ENCODE measurements at places on chromosomes 4 and X. TPM values are rescaled to one million over a fixed set of nuclear protein-coding genes. Genes with fewer than 3 reads are reported as not detected.

MAGEE1 gene
- total RNA-seq: 0.84 TPM

F8A1 gene
- total RNA-seq: 19.6 TPM

SMR3B gene
- not detected for total RNA-seq

C4orf50 gene
- total RNA-seq: 0.04 TPM

FMR1NB gene
- not detected for total RNA-seq

TRPC5OS gene
- not detected for total RNA-seq

FAM156B gene
- 5.7 TPM for total RNA-seq

SMIM10 gene
- total RNA-seq: 0.84 TPM

NPY2R gene
- total RNA-seq: not detected

SMIM43 gene
- total RNA-seq: not detected

- no peak for ATAC-seq
These were observed 543.0 kb downstream of the SPRY1 start for GRCh38 chr4:123939621-123940020.

GRCh38 chr4:150212927-150213326 is 134.7 kb downstream of the DCLK2 start:
- ATAC-seq: peak; percentile 87

GRCh38 chr4:1291091-1291490 is 1.4 kb downstream of the MAEA start:
- ATAC-seq: no peak

DNA sequence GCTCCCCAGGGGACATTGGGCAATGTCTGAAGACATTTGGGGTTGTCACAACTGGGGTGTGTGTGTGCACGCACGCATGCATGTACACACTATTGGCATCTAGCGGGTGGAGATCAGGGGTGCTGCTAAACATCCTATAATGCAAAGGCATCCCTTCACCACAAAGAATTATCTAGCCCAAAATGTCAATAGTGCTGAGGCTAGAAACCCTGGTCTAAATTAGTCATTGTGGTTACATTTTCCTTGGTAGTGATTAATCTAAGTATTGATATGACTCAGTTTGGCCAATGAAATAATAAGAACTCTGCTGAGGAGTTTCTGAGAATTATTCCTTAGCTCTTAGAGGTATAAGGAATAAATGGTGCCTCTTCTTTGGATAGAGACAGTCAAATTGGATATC is 200.2 kb downstream of the CLCN4 start:
- ATAC-seq: no peak

GRCh38 chr4:118774989-118775388 is 60.9 kb downstream of the SEC24D start:
- ATAC-seq: no peak

GRCh38 chrX:43448688-43449087 is 207.4 kb upstream of the MAOA start:
- ATAC-seq: no peak

DNA sequence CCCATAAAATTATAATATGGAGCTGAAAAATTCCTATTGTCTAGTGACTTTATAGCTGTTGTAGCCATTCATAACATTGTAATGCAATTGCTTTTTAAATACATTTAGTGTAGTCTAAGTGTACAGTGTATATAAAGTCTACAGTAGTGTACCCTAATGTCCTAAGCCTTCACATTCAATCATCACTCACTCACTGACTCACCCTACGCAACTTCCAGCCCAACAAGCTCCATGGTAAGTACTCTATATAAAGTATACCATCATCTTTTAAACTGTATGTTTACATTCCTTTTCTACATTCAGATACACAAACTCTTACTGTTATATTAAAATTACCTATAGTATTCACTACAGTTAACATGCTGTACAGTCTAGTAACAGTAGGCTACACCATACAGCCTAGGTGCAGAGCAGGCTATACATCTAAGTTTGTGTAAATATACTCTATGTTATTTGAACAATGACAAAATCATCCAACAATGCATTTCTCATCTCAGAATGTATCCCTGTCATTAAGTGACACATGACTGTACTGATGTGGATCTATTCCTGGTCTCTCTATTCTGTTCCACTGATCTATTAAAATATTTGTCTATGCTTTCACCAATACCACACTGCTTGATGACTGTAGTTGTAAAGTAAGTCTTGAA is 33.7 kb downstream of the CLOCK start:
- ATAC-seq: peak; percentile 45

- no peak for ATAC-seq
These were observed 13.6 kb downstream of the DHX15 start for GRCh38 chr4:24570574-24571236.

DNA sequence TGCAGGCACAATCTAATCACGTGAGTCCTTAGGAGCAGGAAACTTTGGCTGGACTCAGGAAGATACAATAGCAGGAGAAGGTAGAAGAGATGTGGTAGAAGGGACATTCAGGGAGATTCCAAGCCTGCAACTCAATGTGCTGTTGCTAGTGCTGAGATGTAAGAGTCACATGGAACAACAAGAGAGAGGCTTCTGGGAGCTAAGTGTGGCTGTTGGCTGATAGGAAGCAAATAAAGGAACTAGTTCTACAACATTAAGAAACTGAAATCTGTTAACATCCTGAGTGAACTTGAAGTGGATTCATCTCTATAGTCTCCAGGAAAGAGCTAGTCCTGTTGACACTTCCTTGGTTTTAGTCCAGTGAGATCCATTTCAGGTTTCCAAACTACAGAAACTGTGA is 1207.4 kb downstream of the ADGRL3 start:
- ATAC-seq: no peak

GRCh38 chrX:154334496-154334895 is 38.9 kb downstream of the TKTL1 start:
- ATAC-seq: no peak

- peak; percentile 46 for ATAC-seq
These were observed 600.6 kb downstream of the ANKRD50 start for GRCh38 chr4:124111922-124112321.

GRCh38 chr4:30116401-30116800 is 603.8 kb upstream of the PCDH7 start:
- no peak for ATAC-seq

DNA sequence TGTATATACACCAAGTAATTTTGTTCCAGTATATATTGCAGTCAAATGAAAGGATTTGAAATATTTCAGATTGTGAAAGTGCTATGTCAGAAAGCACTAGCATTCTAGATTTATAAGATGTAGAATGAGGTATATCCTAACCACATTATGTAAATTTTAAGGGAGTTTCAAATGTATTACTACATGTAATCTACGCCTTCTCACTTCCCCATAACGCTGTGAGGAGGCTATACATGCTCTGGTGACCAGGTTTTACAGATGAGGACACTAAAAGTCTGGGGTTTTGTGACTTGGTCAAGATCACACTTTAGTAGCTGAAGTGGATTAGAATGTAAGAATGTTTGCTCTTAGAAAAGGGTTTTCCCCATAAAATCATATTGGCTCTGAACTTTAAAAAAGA is 8.1 kb downstream of the ENPEP start:
- ATAC-seq: no peak

- ATAC-seq: no peak
These were observed 68.6 kb upstream of the FAM9A start for GRCh38 chrX:8869812-8870211.

DNA sequence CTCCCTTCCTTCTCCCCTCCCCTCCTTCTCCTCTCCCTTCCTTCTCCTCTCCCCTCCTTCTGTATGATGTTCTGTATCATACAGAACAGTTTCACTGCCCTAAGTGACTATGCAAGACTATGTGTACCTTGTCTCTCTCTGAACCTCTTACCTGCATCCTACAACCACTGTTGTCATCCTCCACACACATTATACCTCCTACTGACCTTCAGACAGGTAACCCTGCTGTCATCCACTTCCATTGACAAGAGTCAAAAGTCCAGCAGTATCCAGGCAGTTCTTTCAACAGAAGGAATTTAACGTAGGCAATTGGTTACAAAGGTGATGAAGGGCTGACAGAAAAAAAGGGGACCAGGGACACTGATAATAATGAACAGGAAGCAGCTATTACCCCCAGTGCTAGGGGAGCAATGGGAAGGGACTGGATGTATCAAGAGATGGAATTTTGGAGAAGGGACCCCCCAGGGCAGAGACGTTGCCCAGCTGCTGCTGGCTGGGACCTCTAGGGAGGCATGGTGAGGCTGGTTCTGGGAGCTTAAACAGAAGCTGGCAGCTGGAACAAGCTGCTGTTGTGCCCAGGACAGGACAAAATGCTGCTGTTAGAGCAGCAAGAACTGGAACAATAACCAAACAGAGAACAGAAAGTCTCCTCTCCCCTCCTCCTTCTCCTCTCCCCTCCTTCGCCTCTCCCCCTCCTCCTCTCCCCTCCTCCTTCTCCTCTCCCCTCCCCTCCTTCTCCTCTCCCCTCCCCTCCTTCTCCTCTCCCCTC is 84.7 kb downstream of the DCTD start:
- no peak for ATAC-seq

GRCh38 chrX:13418126-13419097 is 98.6 kb upstream of the ATXN3L start:
- ATAC-seq: no peak

DNA sequence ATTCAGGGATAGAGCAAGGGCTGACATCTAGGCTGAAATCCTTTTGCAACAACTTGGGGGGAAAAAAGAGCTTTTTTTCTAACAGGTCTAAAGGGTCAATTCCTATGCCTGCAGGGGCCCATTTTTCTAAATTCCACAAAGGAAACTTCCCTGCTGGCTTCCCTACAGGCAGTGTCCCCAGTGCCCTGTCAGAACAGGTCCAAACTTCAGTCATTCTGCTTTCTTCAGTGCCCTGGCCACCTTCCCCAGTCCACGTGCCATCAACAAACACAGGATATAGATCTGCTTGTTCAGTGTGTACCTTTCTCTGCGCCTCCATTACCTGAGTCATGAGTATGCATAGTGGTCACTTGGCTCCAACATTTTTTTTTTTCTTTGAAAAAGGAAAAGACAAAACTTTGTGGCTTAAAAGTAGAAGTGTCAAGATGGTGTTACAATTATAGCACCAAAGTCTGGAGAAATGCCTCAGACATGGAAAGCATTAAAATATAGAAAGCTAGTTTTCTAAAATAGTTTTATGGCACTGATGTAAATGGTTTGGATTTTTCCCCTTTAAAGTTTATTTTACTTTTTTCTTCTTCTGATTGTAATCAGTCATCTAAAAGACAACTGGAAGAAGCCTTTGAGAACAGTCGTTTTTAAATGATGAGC is 84.0 kb upstream of the JADE1 start:
- no peak for ATAC-seq

DNA sequence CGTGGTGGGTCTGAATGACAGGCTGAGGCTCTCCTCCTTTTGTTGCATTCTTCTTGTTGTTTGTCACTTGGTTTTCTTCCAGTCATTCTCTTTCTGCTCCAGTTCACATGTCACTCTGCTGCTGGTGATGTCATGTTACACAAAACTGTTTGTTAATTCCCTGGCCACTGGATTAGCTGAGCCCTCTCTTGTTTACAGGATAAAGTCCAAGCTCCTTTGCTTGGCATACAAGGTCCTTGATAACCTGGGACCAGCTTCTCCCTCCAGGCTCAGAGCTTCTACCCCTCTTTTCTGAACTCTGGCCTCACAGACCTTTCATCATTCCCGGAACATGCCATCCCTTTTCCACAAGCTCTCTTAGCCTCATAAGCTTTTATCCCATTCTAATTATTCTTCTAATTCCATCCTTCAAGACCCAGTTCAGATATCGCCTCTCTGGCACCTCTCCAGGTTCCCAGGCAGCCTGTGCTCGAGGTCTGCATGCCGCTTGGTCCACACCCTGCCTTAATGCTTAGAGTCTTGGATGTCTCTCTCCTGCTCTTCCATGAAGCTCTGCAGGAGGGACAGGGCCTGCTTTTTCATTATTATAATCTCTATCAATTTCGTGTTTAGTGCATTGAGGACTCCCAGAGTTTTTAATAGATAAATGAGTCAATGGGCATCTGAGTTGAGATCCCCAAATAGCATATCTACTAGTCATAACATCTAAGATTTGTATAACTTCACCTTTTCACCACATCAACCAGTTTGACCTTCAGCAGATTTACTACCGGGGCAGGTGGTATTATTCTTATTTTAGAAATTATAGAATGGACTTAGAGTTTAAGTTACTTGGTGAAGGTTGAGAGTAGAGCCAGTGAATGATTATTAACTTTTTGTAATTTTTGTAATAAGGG is 98.7 kb downstream of the TMEM131L start:
- ATAC-seq: no peak

GRCh38 chrX:111180750-111181240 is 84.8 kb downstream of the PAK3 start:
- no peak for ATAC-seq
